ENCODE measurements at places on chromosomes 11 and 22.
A peak's percentile ranks its signal among the peaks of the same experiment; 100 is the strongest.

DNA sequence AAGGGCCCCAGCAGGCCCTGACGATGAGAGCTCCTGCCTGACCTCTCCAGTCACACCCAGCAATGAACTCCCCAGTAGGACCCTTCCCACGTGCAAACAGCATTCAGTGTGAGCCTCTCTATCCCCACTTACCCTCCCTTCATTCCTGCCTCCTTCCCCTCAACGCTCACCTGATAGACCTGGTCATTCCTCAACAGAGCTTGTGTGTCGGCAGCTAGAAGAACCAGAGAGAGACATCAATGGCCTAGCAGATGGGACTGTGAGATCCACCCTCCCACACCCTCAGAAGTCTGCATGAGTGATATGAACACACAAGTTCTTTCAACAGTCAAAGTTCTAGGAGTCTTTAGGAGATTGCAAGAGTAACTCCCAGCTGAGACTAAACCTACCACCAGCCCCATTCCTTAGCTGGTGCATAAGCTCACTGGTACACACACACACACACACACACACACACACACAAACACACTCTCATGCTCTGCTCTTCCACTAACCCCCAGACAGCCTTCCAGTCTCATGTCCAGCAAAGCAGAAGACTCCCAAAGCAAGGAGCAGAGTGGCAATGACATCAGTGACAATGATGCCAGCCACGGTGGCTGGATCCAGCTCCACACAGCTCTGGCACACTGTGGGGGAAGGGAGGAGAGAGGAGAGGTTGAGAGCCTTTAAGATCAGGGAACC, 3.1 kb downstream of the CD3D start:
- DNase-seq: peak; percentile 44

DNA sequence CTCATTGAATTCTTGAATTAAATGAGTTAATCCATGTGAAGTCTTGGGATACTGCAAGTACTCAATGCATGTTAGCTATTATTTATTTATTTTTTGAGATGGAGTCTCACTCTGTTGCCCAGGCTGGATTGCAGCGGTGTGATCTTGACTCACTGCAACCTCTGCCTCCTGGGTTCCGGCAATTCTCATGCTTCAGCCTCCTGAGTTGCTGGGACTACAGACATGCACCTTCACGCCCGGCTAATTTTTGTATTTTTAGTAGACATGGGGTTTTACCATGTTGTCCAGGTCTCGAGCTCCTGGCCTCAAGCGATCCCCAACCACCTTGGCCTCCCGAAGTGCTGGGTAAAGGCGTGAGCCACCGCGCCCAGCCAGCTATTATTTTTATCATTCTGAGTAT, 9.4 kb downstream of the MMP7 start:
- DNase-seq: no peak

DNA sequence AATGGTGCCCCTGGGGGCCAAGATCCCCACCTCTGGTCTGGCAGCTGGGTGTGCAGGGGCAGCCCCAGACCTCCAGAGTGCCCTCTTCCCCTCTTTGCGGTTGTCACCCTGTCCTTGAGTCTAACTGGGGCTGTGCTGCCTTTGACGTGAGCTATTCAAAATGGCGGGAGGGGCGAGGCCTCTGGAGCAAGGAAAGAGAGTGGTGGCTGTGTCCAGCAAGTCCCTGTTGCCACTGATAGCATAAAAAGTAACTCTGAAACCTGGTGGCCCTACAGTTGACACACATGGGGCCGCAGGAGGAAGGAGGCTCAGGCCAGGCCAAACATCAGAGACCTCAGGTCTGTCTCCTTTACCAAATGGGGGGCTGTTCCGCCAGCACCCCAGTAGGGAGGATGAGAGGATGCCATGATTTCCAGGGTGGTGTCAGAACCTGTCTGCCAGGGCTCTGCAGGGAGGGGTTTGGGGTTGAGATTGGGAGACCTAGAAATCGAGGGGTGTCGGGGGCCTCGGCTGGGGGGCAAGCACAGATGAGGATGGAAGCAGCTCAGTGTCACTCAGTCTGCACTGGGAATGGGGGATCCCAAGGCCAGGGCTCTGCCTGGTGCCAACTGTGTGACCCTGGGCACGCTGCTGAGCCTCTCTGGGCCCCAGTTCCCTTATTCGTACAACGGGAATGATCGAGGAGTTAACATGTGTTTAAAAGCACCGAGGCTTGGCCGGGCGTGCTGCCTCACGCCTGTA, 49.2 kb upstream of the KCNQ1OT1 start:
- no peak for DNase-seq

- no peak for DNase-seq
These were observed 9.4 kb upstream of the TRIM29 start for GRCh38 chr11:120147094-120147949.

DNA sequence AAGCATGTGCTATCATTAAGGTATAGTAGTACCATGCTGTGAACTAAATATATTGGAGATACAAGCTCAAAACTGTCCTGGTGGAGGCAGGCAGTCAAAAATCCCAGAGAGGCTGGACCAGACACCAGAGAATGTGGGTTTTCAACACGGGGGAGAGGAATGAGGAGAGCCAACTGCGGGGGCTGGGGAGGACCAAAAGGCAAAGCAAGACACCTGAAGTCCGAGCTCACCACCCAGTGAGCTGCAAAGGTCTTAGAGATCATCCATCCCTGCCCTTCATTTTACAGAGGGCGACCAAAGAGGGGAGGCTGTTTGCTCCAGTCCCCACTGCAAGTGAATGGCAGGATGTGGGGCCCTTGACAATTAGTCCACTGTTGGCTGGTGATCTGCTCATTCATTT, 10.0 kb downstream of the RIBC2 start:
- no peak for DNase-seq

Data from CD4-positive, alpha-beta T cell treated with Interleukin-12 subunit alpha and Interleukin-12 subunit beta, for 1 hour (primary cell).